Stimulated activated CD4-positive, alpha-beta T cell treated with anti-CD3 and anti-CD28 coated beads, Interleukin-12 subunit alpha, Interleukin-12 subunit beta, amount 100 ng/mL, for 48 hours (primary cell): ENCODE measurements at places on chromosomes 6 and 20.

DNA sequence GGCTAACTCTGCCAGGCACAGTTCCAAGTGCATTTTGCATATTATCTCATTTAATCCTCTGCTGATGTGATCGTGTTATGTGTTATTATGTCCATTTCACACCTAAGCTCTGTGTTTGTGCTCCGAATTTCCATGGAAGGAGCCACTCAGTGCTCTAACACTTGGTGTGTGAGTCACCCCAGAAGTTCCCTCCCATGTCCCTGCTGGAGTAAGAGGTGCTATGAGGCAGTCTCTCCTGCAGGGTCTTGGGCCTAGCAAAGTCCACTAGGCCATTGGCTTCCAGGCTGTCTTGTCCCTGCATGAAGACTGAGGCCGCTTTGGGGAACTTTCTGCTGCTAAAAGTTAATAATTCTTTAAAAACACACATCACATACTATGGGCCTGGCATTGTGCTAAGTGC, 405.9 kb upstream of the SULF2 start:
- no peak for DNase-seq

DNA sequence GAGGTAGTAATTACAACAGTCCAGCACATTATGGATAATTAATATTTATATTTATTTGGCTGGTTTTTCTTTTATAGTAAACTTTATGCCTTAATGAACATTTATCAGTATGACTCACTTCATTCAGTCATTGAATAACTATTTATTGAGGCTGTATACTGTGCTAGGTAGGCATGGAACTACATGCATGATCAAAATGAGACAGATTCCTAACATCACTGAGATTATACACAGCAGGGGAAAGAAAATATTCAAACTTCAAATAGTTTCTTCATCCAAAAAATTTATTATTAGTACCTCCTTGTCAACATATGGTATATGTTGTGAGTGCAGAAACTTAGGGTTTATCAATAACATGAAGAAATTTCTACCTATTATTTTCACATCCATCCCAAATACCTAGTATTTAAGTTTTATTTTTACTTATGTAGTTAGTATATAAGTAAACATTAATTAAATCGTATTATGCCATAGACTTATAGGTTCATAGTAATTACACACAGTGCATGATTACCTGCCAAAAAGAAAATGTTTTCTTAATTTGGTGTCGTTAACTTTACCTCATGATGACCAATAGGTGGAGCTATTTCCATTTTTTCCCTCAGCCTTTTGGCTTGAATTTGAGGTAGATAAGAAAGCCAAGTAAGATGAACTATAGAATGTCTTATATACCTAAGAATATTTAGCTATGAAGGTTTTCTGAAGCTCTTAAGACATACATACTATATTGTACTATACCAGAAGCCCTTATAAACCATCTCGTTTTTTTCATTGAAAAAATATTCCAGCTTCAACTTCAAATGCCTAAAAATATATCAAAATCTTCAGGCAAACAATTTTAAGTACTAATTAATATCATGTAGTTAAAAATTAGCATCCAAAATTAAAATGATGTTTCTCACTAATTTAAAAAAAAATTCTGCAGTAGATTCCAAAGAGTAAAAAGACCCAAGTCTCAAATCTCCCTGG, 12.5 kb upstream of the TMEM30A start:
- DNase-seq, result no peak

GRCh38 chr6:111761783-111762312, 111.4 kb downstream of the FYN start:
- DNase-seq, result no peak

DNA sequence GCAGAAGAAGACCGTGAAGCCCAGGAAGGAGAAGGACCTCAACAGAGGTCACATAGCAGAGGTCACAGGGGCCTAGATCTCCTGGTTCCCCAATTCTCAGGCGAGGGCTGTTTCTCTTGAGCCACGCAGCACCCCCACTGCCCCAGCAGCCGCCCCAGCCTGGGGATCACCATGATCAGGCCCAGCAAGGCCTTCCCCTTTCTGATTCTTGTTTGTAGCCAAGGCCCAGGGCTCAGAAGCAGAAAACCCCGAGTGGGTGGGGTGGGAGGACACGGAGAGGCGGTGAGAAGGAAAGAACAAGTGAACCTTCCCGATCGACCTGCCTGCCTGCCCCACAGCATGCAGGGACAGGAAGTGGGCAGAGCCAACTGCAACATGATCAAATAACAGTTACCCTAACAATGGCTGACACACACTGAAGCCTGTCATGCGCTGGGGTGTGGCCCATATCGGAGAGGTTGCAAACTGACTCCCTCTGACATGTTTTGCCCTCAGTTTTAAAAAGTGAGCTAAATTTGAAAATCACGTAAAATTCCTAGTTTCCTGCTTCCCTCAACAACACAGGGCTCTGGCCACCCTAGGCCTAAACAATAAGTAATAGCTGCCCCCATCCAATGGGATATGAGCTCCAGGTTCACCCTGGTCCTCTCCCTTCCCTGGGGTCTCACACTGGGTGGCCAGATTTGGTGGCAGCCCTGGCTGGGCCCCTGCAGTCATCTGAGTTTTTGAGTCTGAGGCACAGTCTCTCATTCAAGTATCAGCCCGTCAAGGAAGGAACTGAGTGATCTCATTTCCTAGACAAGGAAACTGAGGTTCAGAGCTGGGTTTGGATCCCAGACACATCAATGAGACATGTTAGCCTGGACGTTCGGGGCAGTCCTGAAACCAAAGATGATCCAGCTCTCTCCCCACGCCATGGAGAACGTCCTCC, 6.5 kb downstream of the PEDS1 start:
- DNase-seq, result peak; percentile 61

GRCh38 chr6:111880181-111880888, 7.1 kb upstream of the FYN start:
- DNase-seq, result no peak

DNA sequence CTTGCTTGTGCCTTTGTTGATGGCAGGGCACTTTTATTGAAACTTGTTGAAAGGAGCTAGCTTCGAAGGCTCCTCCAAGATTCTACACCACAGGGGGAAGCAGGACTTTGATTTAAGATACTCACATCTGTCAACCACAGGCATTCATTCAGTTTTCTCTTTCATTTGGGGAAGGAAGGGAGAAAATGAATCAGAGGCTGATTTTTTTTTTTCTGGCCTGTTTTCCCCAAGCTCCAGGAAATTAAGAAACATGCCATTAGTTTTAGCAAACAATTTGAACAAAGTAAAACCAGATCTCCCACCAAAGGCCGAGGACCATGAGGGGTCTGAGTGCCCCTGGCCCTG, 8.7 kb upstream of the APCDD1L start:
- DNase-seq, result no peak

DNA sequence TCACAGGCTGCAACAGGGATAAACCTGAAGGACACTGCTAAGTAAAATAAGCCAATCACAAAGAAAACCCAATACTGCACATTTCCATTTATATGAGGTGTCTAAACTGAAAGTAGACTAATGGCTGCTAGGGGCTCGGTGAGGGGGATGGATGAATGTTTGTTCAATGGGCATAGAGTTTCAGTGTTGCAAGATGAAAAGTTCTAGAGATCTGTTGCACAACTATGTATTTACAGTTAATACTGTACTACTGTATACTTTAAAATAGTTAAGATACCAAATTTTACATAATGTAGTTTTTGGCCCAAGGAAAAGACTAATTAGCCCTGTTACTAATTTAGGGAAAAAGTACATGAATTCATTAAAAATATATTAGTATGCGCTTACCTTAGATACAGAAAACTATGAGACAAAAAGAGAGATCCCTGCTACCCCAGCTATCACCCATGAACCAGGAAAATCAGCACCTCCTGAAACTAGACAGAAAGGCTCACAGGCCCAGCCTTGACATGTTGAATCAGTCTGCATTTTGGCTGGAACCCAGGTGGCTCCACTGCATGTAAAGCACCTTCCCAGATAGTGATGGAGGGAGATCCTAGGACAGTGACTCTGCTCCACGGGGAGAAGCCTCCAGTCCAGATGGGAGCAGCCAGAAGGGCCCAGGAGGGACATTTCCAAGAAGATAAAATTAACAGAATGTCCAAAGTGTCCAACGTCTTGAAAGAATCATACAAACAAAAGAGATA, 16.1 kb downstream of the HLA-F start:
- no peak for DNase-seq

GRCh38 chr6:42236030-42236429, 18.4 kb upstream of the MRPS10 start:
- no peak for DNase-seq

GRCh38 chr20:4435671-4436455, 285.8 kb upstream of the PRND start:
- no peak for DNase-seq

GRCh38 chr20:59398537-59399205, 98.3 kb downstream of the EDN3 start:
- no peak for DNase-seq

GRCh38 chr6:108888052-108888451, 39.8 kb downstream of the ARMC2 start:
- DNase-seq, result no peak

- no peak for DNase-seq
Measured at GRCh38 chr6:25010902-25011625, 75.3 kb upstream of the RIPOR2 start.

DNA sequence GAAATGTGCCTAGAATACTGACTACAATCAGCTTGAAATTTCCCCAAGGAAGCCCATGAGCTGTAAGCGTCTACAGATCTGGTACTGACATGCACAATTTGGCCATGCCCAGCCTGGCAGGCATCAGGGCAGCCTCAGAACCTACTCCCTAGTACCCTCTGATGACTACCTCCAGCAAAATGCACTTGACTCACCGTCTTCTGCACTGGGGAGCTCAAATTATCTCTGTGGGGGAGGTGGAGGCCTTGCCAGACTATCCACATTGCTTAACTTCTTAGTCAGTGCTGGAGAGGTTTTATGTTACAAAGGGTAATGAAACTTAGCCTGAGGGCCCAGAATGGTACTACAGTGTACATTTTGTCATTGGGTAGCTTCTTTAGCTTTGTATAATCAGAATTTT, 126.0 kb upstream of the ADGRF1 start:
- no peak for DNase-seq

DNA sequence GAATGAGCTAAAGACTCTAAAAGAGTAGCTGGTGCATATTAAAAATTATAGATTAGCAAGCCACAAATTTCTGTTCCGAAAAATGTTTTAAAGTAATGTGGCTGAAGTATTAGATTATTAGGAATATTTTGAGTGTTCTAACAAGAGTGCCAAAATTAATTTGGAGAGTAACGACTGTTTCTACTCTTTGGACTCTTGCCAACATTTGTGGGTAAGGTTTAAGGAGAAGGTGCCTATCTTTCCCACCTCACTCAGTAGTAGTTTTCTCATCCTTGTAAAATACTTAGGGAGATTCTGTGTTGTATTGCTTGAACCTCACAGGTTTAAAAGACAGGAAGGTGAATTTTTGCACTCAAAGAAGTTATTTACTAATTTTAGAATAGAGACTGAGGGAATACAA, 5.0 kb downstream of the HSF2 start:
- DNase-seq, result no peak

- peak; percentile 69 for DNase-seq
Measured at GRCh38 chr6:144064402-144065212, 30.8 kb downstream of the SF3B5 start.

DNA sequence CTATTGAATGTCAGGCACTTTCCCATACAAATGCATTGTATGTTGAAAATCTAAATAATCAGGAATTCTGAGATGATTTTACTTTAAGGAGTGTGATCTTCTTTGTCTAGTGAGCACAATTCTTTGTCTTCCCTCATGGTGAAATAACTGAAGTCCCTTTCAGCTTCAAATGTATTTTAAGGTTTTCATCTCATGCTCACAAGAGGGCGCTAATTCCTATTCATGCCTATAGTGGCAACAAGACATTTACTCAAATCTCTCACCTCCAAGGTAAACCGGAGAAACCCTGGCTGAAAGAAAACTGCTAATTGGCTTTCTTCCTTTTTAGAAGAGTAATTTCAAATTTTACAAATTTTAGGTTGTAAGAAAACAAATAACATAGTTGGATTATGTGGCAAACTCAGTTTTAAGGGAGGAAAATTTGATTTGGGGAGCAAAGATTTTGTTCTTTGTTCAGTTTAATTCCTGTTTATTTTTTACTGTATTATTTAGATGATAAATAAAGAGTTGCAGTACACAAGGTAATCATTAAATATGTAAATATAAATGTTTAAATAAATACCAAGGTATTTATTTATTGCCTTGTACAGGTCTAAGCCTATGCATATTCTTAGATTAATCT, 69.1 kb downstream of the SLC35F1 start:
- DNase-seq, result no peak

GRCh38 chr6:163183806-163184205, 230.7 kb upstream of the QKI start:
- no peak for DNase-seq

- no peak for DNase-seq
Measured at GRCh38 chr20:46931699-46932098, 37.1 kb downstream of the EYA2 start.

GRCh38 chr20:8933381-8933807, 135.5 kb upstream of the PLCB4 start:
- DNase-seq, result no peak

DNA sequence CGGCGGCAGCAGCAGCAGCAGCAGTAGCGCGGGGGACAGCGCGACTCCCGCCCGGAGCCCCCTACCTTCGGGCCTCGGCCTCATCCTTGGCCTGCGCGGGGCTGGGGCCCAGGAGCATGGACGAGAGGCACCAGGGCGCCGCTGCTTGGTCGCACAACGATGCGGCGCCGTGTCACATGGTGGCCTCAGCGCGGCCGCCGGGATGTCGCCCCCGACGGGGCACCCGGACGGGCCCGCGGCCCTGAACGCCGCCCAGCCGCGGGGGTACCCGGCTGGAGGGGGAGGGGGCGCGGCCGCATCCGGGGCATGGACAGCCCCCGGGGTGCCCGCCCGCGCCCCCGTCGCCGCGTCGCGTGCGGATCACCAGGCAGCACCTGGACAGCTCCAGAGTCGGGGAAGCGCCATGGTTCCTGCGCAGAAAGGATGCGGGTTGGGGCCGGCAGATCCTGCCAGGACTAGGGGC, 57.1 kb downstream of the CDH22 start:
- no peak for DNase-seq

DNA sequence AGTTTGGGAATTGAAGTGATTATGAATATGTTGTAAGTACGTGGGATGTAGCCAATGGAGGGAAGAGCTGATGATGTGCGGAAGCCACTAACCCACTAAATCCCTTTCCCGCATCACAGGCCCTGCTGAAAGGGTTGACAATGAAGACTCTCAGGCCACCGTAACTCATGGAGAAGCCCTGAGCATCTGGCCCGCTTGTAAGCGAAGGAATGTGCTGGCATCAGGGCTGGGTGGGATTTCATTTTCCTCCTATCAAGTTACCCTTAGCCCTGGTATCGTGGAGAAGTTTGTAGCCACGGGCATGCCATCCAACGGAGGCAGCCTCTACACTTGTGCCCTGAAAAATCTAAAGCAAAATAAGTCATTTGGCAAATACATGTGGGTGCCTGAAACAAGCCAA, 355.0 kb downstream of the CDH26 start:
- DNase-seq, result no peak
